ENCODE measurements at places on chromosomes 7 and 10.

DNA sequence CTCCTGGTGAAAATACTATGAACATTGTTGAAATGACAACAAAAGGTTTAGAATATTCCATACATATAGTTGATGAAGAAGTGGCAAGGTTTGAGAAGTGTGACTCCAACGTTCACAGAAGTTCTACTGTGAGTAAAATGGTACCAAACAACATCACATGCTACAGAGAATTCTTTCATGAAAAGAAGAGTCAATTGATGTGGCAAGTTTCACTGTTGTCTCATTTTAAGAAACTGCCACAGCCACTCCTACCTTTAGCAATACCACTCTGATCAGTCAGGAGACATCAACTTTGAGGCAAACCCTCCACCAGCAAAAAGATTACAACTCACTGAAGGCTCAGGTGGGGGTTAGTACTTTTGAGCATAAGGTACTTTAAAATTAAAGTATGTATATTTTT, 693.3 kb downstream of the GRID1 start:
- no peak for DNase-seq

DNA sequence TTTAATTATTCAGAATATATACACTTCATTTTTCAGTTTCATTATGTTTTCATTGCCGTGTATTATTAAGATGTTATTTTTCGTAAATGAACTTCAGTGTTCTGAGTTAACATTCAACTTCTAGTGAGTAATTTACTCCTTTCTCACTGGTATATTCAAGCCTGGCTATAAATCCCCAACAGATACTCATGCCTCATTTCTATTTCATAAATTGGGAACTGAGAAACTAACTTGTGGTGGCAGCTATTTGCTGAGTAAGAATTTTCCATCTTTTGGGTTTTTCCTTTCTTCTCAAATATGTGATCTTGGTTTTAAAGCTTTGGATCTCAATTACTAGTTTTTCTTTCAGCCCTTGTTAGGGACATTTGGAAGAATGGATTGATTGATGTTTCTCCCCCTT, 281.1 kb downstream of the CDK14 start:
- DNase-seq, result no peak

DNA sequence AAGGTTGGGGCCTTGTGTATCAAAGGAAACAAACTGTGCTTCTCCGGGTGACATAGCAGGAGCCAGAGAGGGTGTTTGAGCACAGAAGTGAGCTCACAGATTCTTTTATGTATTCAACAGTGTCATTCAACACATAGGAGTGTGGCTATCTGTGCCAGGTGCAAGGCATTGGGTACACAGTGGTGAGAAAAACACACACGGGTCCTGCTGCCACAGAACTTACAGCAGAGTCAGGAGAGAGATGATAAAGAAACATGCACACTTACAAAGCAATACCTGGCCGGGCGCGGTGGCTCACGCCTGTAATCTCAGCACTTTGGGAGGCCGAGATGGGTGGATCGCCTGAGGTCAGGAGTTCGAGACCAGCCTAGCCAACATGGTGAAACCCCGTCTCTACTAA, 16.3 kb upstream of the ECHDC3 start:
- DNase-seq, result no peak

- DNase-seq, result no peak
Observed at GRCh38 chr7:47588704-47589225, 6.9 kb upstream of the TNS3 start.

DNA sequence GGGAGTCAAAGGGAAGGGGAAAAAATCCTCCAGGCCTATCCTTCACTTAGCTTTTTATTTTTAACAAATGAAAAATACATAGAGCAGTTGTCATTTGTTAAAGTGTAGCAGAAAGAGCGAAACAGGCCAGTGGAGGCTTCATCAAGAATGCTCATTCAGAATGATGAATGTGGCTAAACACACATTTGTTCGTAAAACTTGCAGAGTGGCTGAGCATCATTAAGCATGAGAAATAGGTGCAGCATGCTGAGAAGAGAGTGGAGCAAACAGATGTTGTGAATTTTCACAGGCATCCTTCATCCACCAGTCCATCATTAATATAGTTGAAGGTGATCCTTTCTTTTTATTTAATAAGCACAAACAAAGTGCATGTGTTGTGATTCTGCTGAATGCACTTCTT, 407.6 kb downstream of the LRMDA start:
- no peak for DNase-seq

GRCh38 chr10:60461688-60462087, 72.0 kb upstream of the ANK3 start:
- DNase-seq, result no peak

- DNase-seq, result no peak
Observed at GRCh38 chr7:22784346-22784745, 38.3 kb downstream of the TOMM7 start.

DNA sequence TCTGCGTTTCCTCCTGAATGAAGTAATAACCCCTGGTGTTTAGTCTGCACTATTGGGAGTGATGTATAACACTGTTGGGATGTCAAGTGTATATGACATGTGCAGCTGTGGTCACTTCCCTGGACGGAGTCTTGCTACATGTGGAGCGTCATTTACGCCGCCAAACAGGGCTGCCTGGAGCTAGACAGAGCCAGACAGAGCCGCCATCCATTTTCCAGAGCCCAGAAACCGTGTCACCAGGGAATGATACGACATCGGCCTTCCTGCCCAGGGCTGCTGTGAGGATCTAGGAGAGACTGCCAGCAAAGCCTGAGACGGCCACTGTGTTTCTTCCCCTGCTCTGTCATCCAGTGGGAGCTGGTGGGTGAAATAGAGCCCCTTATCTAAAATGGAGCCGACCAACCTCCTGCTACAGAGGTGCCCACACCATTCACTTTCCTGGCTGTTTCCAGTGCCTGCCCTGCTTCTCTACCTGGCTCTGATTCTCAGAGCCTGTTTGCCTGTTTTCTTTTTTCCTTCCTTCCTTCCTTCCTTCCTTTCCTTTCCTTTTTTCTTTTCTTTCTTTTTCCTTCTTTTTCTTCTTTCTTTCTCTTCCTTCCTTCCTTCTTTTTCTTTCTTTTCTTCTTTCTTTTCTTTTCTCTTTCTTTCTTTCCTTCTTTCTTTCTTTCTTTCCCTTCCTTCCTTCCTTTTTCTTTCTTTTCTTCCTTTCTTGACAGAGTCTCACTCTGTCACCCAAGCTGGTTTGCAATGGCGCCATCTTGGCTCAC, 13.3 kb upstream of the FGFR2 start:
- DNase-seq, result no peak

- no peak for DNase-seq
Observed at GRCh38 chr7:86706406-86706805, 62.7 kb downstream of the GRM3 start.

DNA sequence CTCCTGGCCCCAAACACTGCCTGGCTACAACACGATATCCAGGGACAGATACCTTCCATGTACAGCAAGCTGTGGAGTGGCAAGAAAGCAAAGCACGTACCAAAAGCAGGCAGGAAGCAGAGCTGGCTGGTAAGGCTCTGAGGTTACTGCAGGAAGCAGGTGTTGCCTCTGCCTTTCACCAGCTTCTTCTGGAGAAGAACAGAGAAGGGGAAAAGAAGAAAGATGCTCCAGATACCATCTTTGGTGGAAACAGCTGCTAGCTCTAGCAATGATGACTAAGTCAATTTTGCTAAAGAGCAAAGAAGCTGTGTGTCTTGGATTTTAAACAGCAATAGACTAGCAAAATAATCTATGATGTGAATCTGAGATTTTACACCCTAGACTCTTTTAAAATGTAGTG, 34.9 kb upstream of the PRSS1 start:
- DNase-seq, result no peak

DNA sequence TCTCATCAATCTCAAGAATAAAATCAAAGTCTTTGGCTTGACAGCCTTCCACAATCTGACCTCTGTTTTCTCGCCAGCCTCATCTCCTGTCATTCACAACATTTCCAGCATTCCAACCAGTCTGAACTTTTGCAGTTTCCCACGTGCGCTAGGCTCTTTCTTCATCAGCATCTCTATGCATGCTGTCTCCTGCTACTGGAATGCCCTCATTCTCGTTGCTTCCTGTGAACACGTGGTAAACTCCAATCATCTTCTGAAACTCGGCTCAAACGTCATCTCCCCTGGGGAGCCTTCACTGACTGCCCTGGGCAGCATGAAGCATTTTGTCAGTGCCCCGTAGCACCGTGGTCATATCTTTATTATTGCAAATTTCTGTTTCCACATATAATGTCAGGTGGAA, 12.2 kb upstream of the RSBN1L start:
- DNase-seq, result peak; percentile 21

DNA sequence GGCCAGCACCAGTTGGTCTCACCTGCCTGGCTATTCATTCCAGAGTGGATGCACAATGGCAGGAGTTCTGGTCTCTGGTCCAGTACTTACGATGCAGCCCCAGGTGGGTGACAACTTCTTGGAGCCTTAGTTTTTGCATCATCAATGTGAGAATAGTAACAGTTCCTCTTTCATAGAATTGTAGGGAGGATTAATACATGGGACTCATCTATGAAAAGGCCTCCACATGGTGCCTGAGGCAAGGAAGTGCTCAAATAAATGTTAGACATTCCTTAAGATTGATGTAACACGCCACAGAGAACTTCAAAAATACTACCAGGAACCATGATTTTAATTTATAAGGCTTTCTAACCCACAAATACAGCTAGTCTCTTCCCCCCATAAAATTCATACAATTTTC, 120.1 kb upstream of the CHST15 start:
- no peak for DNase-seq

- no peak for DNase-seq
Observed at GRCh38 chr10:77381750-77382149, 255.9 kb downstream of the KCNMA1 start.

GRCh38 chr7:73585196-73585595, 6.8 kb upstream of the TBL2 start:
- DNase-seq, result no peak

GRCh38 chr7:46343802-46344201, 422.7 kb upstream of the IGFBP3 start:
- DNase-seq, result no peak

DNA sequence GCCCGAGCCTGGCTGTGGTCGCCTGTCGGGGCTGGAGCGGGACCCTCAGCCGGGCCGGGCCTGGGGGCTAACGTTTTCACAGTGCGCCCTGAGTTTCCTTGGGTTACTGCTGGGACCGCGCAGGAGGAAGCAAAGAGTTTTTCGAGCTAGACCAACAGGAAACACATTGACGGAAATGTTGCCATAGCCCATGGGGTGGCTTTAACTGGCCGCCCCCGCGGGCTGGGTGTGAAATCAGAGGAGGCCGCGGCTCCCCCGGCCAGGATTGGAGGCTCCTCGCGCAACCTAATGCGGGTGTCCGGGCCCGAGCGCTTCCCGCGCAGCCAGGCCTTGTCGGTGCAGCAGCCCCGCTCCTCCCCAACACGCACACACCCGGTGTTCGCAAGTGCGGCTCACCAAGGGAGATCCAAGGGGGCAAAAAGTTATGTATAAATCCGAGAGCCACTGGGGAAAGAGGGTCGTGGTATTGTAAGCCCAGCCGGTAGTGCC, 1.9 kb downstream of the HHEX start:
- DNase-seq, result no peak

GRCh38 chr10:62779487-62780248, 24.9 kb upstream of the ADO start:
- DNase-seq, result no peak

DNA sequence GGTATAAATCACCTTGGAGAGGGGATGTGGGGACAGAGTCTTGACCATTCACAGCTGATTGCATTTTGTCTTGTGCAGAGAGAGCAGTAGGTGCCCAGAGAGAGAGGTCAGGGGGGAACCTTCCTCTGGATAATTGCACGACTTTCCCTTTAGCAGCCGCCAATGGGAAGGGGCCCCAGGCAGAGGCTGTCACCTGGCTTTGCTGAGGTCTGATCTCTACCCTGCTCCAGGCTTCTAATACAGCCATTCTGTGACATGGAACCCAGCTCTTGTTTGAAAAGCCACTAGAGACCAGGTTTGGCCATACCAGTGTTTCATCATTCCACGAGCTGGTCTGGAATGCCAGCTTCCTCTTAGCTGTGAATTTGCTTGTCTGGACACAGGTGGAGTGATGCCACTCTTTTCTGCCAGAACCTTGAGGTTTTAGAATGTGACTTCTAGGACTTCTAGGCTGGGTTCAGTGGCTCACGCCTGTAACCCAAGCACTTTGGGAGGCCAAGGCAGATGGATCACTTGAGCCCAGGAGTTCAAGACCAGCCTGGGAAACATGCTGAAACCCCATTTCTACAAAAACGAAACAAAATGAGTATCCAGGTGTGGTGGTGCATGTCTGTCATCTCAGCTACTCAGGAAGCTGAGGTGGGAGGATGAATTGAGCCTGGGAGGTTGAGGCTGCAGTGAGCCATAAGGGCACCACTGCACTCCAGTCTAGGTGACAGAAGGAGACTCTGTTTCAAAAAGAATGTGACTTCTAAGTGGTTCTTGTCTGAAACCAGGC, 159.9 kb downstream of the CAMK1D start:
- no peak for DNase-seq

DNA sequence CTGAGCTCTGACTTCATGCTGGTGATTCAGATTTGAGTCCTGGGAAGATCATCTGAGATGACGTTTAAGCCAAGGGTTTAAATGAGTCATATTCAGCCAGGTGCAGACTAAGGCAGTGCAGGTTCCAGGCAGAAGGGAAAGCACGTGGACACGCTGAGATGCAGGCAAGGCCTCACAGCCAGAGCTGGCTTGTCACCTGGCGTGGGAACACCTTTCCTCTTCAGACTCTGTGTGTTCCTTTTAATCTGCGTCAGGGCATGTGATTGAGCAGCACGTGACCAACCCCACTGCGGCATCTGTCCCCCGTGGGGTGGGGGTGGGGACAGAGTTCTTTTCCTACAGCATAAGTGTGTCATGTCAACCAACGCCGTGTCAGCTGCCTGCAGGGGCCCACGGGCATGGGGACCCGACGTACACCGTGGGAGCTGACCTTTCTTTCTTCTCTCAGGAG, 10.7 kb upstream of the IDI2 start:
- no peak for DNase-seq

- no peak for DNase-seq
Observed at GRCh38 chr10:5423771-5424170, 11.4 kb downstream of the NET1 start.

GRCh38 chr7:98559958-98560357, 57.1 kb upstream of the NPTX2 start:
- DNase-seq, result no peak

- DNase-seq, result no peak
Observed at GRCh38 chr7:127390186-127390816, 2.2 kb downstream of the ZNF800 start.

GRCh38 chr7:156625580-156625979, 15.0 kb upstream of the RNF32 start:
- no peak for DNase-seq

GRCh38 chr10:79342811-79343561, 4.3 kb upstream of the PPIF start:
- no peak for DNase-seq

DNA sequence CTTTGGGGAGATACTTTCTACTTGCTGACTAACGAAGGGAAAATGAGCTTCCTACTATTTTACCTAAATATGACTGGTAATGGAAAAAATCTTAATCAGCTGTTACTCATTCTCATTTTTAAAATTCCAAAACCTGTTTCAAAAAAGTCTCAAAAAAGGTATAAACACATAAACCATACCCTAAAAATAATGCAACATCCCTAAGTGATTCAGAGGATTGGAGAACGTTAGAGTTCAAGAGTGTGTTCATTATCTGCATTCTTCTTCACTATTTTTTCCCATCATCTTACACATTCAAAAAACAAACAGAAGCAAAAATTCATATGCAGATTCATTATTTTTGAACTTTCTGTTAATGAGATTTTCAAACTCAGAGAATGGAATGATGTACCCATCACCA, 150.4 kb upstream of the GNAI1 start:
- no peak for DNase-seq

Data from thoracic aorta (tissue), 2 donors.